Cortex of kidney (tissue), 1 donor: ENCODE measurements at places on chromosomes 4 and X.

GRCh38 chr4:54496412-54496811, 161.3 kb upstream of the KIT start:
- DNase-seq, result no peak

DNA sequence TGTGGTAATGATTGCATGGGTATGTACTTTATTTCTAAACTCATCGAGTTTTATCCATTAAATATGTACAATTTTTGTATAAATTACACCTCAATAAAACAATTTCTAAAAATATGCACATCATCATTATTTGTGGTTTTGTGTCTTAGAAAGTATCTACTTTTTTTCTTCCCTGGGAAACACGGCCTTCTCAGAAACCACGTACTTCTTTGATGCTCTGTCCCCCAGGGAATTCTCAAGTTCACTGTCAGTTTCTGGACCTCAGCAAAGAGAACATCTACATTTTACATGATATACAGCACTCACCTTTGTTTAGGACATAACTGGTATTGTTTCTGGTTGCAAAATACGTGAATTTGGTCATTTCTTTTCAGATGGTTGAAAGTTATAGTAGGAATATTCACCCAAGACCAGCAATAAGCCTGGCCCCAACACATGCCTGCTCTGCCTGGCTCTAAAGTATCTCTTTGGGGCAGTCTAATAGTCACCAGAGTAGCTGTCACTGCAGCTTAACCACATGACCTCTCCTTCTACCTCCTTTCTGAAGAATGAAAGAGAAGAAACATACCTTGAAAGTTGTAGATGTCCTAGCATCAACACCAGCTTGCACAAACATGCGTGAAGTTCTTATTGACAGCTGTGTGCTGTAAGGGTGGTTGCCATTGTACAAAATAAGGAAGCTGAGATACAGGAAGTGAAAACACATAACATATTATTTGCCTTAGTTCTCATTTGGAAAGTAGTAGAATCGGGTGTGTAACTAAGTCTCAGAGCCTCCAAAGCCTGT, 48.4 kb upstream of the SPANXN4 start:
- no peak for DNase-seq

GRCh38 chr4:25172961-25173915, 13.0 kb upstream of the SEPSECS start:
- no peak for DNase-seq

DNA sequence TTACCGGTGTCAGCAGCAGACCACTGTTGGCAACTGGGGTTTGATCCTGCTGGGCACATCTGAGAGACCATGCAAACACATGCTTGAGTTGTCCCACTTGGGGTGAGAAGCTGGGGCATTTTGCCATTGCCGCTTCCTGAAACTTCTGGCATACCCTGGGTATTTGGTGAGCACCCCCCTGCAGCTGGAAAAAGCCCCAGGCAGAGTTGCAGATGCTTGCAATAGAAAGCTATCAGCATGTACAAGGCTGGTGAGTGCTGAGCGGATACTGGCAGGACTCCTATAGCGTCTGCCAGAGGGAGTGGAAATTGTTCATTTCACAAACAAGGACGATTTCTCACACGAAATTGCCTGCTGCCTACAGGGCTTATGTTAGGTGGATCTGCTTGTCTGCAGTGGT, 32.3 kb downstream of the SUPT20HL1 start:
- DNase-seq, result no peak

DNA sequence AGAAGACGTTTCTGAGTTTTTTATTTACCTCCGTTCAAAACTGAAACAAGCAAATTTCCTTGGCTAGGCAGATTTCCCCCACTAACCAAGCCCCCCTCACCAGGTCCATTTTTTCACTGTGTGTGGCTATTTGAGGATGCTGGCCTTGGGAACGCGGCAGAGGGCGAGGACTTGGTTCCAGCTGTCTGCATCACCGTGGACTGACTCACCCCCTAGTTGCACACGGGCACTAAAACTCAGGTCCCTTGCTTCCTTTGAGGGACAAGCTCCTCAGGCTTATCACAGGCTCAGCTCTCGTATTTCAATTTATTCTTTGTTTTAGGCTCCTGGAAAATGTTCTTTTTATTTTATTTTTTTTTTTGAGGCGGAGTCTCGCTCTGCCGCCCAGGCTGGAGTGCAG, 8.4 kb upstream of the MTNR1A start:
- DNase-seq, result no peak

DNA sequence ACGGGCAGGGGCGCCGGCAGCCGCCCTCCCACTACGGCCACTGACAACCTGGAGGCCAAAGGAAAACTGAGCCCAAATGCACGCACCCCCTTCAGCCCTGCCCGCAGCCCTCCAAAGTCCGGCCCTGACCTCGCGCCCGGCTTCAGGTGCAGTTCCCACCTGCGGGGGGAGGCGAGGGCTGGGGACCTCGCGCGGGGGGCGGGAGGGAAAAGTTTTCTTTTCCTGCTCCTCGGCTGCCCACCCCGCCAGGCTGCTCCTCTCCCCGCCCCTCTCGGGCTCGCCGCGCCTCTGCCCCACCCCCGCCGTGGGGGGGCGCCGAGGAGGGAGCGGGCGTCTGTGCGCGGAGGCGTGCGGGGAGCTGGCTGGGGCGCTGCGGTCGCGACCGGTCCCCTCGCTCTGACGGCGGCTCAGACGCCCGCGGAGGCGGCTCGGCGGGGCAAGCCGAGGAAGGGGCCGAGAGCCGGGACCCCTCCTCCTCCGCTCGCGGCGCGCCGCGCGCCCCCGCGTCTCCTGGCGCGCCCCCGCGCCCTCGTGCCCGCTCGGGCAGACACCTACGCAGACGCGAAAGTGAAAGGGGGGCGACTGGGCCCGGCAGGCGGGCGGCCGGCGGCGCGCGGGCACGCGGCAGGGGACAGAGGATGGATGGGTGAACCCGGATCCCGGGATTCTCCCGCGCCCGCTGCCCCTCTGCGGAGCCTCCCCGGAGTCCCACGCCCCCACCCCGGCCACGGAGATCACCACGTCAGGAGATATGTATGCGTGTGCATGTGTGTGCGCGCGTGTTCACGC, 3.1 kb upstream of the NR3C2 start:
- DNase-seq, result no peak

DNA sequence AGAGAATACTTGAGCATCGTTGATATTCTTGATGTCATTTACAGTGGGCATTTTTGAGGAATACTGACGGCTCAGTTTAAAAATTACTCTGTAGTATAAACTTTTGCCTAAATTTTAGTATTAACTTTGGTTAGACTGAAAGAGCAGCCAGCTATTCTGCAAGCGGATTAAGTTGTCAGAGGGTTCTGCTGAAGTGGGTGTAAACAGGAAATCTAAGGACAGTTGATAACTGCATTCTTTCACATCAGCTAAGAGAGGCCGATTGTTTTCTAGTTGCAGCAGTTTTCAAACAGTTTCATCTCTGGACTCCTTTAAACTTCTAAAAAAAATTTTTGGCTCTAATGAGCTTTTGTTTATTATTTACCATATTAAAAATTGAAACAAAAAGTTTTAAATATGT, 149.6 kb downstream of the RAPGEF2 start:
- DNase-seq, result no peak

DNA sequence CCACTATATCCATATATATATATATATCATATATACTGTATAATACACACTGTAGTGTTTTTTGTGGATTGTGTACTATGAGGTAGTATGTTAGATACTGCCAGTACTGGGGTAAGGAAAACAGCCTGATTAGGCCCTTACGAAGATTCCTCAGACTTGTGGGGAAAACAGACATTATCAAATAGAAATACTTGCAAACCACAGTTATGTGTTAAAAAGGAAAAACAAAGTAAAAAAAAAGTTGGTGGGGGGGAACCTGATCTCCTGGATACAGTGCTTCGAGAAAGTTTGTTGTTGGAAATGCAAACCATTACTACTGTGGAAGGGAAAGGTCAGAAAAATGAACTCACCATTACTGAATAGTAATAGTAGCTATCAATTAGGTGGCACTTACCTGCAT, 53.0 kb downstream of the PKD2 start:
- DNase-seq, result no peak

DNA sequence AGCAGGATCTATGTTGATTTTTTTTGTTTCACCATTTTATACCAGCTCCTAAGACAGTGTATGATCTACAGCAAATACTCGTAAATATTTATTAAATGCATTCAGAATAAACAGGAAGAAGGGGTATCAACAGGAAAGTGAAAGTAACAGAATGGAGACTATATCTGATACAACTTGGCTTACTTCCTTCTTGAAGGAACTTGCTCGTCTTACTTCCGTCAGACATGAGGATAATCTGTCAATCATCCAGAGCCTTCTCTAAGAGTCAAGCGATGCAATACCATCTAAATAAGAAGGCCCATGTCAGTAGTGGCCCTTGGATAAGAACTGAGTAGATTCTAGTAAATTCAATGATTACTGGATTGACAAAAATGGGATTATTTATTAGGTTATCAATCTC, 84.2 kb downstream of the CAMK2D start:
- DNase-seq, result no peak

DNA sequence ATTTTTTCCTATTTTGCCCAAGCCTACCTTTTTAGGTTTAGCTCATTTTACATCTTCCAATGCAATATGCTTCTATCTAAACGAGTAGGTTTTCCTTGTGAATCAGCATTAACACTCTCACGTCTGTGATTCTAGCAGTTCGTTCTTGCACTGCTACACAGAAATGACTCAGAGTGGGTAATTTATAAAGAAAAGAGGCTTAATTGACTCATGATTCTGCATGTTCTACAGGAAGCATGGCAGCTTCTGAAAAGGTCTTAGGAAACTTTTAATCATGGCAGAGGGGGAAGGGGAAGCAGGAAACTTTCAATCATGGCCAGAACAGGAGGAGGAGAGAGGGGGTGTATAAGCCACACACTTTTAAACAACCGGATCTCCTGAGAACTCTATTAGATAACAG, 44.9 kb downstream of the SPANXN1 start:
- no peak for DNase-seq

DNA sequence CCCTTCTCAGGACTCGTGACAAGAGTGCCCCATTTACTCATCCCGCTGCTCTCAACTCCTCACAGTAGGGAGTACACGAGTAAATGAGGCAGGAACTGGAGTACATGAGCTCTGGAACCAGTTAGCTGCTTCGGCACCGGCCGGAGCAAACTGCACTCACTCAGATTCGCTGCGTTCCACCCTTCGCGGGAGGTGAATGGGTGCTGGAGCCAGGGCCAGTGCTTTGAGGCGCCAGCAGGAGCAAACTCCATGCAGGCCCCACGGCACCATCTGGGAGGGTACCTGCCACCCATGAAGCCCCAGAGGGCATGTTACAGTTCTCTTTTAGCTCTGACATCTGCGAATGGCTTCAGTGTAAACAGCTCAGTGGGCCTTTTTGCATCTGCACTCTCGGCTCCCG, 315.5 kb upstream of the GK2 start:
- DNase-seq, result no peak

GRCh38 chr4:69489856-69490255, 5.8 kb downstream of the UGT2B4 start:
- DNase-seq, result no peak

DNA sequence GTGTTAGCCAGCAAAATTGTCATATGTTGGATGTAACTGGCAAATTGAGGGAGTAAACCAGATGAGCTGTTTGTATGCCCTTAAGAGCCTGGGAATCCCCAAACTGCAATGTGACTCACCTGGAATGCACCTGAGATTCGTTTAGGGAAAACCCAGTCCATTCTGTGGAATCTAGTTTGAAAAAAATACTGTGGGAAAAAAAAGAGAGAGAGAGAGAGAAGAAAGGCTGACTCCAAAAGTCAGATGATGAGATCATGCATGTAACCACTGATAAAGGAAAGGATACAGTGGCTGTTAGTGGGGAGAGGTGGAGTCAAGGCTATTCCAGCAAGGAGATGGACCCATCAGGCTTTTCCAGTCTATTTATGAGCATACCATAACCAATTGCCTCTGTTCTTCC, 48.5 kb downstream of the SLC9A7 start:
- no peak for DNase-seq

DNA sequence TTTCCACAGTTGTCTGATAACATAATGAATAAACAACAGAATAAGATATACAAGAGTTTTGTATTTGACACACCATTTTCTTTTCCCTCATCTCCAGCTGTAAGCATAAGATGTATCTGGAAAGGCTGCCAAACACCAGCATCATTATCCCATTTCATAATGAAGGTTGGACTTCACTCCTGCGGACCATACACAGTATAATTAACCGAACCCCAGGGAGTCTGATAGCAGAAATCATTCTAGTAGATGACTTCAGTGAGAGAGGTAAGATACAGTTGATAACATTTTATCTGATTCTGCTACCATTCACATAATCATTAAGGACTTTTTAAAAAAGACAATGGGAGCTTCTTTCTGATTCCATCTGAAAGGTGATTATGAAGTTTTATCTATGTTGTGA, 535.2 kb downstream of the GALNTL6 start:
- no peak for DNase-seq

- no peak for DNase-seq
Measured at GRCh38 chr4:118173126-118173525, 138.8 kb downstream of the NDST3 start.

GRCh38 chrX:14420841-14421240, 108.5 kb upstream of the GLRA2 start:
- no peak for DNase-seq

- no peak for DNase-seq
Measured at GRCh38 chr4:61301271-61301670, 101.1 kb downstream of the ADGRL3 start.

GRCh38 chrX:3717742-3718420, 4.4 kb upstream of the PRKX start:
- DNase-seq, result no peak

- no peak for DNase-seq
Measured at GRCh38 chrX:100435726-100436125, 25.7 kb upstream of the PCDH19 start.

GRCh38 chr4:2621419-2621818, 85.0 kb downstream of the FAM193A start:
- no peak for DNase-seq

DNA sequence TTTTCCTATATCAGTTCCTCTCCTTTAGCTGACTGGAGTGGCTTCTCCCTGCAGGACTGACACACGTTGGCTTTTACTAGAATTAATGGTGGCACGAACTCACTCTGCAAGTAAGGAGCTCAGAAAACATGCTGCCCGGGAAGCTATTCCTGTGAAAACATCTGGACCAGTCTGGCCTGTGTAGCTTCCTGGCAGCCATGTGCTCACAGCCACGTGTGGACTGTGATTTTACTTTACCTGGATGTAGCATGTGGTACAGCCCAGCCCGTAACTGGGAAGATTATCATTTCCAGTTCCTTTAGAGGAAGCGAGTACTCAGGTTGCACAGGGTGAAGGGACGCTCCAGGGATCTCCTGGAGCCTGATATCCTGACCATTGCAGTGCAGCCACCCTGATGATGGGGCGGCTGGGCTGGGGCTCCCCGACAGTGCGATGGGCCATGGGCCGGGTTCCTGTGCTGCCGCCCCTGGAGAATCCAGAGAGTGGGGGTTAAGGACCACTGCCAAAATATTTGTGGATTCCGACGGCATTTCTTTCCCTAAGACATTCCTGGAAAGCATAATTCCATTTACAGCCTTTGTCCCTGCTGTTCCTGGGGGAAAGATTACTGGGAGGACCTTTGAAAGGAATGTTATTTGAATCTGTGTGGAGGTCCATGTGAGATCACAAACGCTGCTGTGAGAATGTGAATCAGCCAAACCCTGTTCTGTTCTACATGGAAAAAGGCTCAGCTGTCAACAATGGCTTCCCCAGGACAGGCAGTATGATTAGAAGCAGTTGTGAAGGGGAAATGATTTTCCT, 35.0 kb downstream of the PROM1 start:
- no peak for DNase-seq
